ENCODE measurements at places on chromosomes 6 and 20.

DNA sequence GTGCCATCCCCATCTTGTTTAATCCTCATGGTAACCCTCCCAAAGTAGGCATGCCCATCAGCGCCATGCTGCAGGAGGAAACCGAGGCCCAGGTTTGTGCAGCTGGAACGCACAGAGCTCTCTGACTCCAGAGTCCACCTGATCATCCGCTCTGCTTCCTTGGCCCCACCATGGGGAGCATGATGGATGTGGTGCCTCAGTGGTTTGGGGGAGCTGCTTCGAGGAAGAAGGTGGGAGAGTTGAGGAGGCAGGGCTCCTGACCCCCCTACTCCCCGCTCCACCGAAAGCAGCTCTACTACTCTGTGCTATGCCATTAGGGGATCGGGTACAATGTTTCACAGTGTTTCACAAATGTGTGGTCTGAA lies 52.2 kb downstream of the TGM2 start:
- no peak for DNase-seq

- DNase-seq: no peak
Observed at GRCh38 chr20:64254156-64254555, 1.4 kb upstream of the PCMTD2 start.

- no peak for DNase-seq
Observed at GRCh38 chr6:157271911-157272310, 51.4 kb downstream of the TMEM242 start.

DNA sequence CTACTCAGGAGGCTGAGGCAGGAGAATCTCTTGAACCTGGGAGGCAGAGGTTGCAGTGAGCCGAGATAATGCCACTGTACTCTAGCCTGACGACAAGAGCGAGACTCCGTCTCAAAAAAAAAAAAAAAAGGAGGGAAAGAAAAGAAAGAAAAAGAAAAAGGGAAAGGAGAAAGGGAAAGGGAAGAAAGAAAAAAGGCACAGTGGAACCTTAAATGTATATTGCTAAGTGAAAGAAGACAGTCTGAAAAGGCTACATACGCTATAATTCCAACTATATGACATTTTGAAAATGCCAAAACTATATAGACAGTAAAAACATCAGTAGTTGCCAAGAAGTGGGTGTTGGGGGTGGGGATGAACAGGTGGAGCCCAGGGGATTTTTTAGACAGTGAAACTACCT lies 16.2 kb downstream of the PPIL4 start:
- DNase-seq: no peak

DNA sequence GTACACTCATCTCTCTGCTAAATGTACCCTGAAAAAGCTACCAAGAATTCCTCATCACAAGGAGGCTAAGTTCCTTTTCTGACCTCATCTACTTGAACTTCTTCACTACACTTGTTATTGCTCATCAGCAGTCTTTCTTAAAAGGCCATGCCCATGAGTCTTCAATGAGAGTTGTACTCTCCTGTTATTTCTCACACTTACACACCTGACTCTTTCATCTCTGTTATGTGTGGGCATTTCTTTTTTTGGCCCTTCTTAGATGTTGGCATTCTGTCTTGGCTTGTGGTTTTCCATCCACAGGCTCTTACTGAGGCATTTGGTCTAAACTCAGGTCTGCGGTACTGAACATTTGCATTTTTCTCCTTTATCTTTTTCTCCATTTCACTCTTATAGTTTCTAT lies 10.7 kb upstream of the SLC17A1 start:
- DNase-seq: no peak

GRCh38 chr20:59567585-59568508 lies 36.5 kb upstream of the PHACTR3 start:
- DNase-seq: no peak

DNA sequence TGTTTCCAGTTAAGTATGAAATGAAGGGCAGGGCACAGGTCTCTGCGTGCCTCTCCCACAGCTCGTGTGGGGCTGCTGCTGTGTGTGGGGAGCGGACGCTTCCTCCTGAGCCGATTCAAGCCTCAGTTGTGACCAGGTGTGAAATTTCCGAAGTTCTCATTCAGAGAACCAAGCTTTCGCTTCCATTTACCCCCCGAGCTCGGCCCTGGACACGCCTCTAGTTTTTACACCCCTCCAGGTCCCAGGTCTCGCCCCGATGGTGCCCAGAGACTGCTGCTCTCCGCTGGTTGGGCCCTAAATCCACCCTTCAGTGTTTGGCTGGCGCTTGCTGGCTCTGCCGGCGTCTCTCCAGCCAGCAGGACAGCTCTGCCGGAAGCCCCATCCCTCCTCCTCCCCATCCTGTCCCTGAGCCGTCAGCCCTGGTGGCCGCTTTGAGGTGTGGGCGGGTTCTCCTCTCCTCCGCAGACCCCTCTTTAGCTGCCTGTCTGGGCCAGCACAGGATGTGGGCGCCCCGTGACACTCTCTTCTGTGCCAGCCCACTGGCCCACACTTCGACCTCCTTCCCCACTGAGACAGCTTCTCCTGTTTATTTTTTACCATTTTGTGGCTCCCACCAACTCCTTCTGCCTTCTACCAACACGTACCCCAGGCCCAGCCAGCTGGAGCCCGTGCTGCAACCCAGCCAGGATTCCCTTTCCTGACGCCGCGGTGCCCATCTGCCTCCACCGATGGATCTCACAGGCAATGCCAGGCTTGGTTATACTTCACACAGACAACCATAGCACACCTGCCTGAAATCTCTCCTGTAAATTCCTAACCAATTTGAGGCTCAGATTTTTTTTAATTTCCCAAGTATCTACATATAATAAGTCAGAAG lies 142.8 kb downstream of the DLL1 start:
- no peak for DNase-seq

GRCh38 chr6:39428152-39428551 lies 105.7 kb upstream of the KCNK16 start:
- no peak for DNase-seq

DNA sequence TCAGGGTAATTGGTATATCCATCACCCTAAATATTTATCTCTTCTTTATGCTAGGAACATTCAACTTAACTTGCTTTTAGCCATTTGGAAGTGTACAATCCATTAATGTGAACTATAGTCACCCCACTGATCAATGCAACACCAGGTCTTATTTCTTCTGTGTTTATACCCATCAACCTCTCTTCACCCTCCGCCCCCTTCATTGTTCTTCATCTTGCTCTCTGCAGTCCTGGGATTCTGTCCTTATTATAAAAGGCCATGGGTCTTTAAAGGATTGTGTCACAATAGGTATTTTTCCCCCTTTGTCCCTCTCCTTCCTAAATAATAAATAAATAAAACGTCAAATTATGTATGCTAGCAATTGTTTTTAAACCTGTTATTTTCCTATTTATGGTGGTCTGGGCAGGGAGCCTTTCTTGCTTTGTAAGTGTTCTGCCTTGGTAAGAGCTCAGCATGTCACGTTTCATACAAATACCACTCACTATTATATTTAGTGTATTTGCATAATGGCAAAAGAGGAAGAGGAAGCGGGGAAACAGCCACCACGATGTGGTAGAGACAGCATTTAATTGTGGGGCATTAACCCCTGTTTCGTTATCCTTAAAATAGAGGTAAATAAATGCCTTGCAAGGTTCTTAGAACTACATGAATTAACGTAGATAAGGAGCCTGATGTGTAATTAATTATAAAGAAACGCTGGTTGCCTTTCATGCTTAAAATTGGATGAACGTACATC lies 1.9 kb downstream of the ABRACL start:
- DNase-seq: no peak

GRCh38 chr20:60559462-60559861 lies 601.2 kb downstream of the CDH26 start:
- no peak for DNase-seq

- no peak for DNase-seq
Observed at GRCh38 chr6:30075790-30076732, 492 bp upstream of the RNF39 start.

GRCh38 chr6:43773050-43773979 lies 3.3 kb downstream of the VEGFA start:
- no peak for DNase-seq

- no peak for DNase-seq
Observed at GRCh38 chr20:10763112-10763511, 89.3 kb upstream of the JAG1 start.

- no peak for DNase-seq
Observed at GRCh38 chr6:43748765-43749164, 21.2 kb upstream of the VEGFA start.

GRCh38 chr20:1576641-1577040 lies 19.1 kb upstream of the SIRPD start:
- DNase-seq: no peak

GRCh38 chr20:5168651-5169396 lies 42.0 kb downstream of the CDS2 start:
- no peak for DNase-seq

DNA sequence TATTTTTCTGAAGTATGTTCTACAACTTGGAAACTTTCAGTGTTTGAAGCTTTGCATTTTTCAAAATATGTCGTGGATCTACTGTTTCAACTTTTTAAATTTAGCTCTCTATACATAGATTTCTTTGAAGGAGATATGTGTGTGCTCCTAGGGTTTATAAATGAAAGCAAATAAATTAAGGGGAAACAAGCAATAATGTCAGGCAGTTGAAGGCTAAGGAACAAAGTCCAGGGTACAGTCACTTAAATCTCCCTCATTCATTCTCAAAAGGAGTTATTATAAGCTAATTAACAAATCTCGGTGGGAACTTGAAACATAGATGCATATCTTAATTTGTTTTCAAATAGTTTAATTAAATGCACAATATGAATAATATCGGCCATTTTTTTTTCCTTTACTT lies 79.4 kb downstream of the SAMD5 start:
- no peak for DNase-seq

DNA sequence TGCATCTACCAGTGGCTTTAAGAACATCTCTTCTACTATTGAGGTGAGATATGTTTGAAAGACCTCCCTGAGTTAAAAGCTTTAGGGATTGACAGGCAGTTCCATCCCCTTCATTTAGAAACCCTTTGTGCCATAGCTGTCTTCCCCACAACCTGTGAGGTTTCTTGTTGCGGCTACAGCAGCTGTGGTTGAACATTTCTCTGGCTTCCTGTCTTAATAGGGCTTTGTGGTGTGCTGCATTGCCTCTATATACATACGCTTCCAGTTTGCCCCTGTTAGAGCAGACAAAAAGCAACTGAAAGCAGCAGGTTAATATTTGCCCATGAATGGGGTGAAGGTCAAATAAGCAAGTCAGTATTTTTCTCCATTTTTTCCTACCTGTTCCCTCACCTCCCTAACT lies 210.2 kb downstream of the TMEM200A start:
- no peak for DNase-seq

Measured in amniotic stem cell (primary cell).